Activated T-cell treated with anti-CD3 and anti-CD28 coated beads, Interleukin-2, amount 50 U/mL, for 1 hour (primary cell): ENCODE measurements at places on chromosomes 2 and 18.

- no peak for DNase-seq
These were observed 49.1 kb upstream of the HS6ST1 start for GRCh38 chr2:128367601-128368359.

DNA sequence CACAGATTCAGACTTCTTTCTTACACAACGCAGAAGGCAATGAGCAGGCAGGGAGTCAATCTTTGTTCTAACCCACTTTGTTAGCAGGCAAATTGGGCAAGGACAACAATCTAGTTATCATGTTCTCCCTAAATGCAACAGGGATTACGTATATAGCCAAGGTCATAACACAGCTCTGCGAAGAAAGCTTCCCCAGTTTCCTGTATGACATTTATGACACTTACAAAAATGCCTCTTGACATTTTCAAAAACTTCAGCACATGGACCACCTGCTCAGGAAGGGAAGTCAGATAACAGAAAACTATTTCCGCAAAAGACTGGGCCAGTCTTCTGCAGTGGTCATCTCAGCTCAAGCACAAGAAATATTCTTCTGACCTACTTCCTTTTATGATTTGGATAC is 106.1 kb downstream of the IRS1 start:
- no peak for DNase-seq

DNA sequence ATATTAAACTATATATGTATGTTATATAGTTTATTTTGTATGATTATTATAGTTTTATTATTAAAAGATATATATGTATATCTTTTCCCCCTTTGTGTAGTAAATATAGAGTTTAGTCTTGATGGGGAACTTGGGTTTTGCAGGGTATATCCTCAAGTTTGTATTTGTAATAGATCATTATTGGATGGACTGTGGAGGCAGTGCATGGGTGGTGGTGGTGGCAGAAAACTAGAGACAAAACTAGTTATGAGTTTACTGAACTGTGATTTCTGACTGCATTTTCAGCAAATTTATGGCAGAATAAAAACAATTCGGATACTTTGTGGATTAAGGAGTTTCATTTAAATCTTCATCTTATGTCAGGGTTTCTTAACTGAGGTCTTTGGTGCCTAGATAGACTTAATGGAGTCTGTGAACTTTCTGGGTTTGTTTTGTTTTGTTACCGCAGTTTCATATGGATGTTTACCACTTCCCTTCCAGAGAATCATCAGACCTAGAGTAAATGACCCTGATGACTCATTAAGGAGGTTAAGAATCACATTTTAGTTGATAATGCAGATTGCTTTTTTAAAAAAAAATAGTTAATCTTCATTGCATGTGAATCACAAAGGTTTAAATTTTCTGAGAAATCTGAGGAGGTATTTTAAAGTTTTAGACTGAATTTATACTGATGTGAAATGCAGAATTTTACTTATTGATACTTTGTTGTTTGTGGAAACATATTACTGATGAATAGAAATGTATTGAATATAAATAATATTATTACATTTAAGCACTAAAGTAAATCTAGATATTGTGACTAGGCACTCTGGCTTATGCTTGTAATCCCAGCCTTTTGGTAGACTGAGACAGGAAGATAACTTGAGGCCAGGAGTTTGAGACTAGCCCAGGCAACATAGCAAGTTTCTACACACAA is 14.5 kb downstream of the EPC2 start:
- DNase-seq = no peak

- DNase-seq = peak; percentile 53
These were observed 266.5 kb downstream of the NEDD4L start for GRCh38 chr18:58310517-58310916.

GRCh38 chr2:205811387-205811786 is 129.1 kb downstream of the NRP2 start:
- no peak for DNase-seq

DNA sequence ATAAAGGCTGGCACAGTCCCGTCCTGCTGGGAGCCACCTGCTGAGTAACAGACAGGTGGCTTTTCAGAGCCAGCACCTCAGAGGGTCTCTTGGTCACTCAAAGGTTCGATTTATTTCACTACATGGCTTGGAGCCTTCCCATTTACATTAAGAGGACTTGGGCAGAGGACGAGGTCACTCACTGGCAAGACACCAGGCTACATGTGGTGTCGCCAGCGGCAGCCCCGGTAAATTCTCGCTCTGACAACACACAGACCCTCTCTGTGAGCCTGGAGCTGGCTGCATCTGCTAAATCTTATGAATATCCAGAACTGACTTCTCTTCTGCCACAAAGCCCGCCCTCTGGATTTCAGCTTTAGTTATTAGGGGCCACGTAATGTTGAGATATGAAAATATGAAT is 254.7 kb downstream of the VAPA start:
- DNase-seq = no peak

DNA sequence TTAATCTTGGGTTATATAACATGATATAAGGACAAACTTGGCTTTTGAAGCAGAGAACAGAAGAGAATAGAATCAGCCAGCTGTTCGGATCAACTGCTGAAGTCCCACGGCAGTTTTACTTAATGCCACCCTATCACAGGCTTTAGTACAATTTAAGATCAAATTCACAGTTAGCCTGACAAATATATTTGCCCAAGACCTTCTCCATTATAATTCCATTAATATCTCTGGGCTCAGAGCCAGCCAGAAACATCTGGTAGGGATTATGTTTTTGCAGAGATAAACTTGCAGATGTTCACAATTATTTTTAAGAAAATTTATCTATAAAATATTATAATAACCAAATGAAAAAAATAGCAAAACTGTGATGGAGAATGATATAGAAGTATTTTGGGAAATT is 381.4 kb downstream of the RAD51AP2 start:
- no peak for DNase-seq

DNA sequence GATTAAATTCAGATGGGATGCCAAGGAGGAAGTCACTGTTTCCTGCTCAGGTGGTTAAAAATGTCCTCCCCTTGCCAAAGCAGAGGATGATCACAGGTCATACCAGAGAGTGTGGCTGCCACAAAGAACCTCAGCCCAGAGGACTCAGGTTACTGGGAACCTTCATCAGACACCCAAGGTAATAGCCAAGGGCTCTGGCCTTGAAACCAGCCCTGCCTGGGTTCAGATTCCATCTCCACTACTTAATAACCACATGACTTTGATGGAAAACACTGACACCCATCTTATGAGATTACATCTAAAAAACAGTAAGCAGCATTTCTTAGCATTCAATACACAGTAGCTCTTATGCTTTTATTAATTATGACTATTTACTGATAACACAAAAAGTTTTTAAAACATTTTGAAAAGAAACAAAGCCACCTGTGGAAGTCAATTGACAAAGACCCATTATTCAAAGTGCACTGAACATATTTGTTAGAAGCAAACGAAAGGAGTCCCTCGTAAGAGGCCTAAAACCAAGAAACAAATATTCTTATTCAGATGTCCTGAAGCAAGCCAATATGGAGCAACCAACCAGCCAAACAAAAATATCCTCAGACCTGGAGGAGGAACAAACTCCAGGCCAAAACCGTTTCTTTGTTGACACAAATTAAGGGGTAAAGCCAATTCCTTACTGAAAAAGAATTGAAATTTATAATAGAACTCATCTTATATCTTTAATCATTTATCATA is 241.5 kb downstream of the RNF152 start:
- DNase-seq = no peak

DNA sequence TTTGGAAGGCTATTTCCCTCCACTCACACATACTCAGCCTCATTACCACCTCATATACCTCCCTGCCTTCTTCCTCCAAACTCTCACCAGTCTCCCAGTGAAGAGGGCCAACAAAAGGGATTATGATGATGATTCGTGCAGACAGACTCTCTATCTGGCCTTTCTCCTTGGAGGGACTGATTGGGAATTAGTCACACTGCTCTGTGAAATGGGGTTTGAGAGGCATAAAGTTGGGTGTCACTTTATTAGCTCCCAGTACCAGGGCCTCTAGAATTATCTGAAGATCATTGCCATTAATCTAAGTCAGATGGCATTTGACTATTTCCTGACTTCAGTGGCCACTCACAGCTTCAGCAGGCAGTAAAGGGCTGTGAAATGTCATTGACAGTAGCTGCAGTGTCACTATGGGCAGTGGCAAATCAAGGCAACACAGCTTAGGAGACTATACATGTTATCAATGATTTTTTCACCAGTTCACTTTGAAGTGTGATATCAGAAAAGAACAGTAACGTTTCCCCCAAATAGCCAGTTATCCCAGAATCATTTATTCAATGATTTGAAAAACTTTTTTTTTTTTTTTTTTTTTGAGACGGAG is 17.4 kb downstream of the CNRIP1 start:
- no peak for DNase-seq

DNA sequence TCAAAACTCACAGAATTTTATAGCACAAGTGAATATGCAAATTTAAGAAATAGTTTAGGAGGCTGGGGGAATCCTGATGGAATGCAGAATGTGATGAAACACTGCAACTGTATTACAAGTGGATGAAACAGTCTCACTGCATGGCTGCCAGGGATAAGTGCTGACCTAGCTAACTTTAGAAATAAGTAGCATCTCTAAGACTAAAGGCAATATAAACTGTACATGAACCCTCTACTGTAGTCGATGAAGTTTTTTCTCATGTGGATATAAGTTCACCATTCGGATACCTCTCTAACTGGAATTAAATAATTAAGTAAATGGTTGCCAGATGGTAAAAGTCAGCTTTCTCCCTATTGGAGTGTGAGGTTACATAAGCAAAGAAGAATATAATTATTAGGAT is 777.8 kb upstream of the RAB6C start:
- DNase-seq = no peak

DNA sequence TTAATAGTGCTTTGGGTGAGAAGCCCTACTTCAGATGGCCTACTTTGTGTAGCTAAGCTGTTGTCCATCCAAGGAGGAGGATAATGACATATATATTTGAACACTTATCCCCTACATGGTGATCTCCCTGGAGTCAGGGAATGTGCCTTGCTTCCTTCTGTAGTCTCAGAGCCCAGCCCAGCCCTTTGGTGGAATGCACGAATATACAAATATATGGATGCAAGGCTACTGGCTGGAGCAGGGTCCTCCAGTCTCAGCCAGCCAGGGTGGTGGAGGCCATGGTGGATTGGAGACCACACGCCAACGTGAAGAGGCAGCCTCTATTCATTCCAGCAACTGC is 150.6 kb upstream of the RIOK3 start:
- no peak for DNase-seq

DNA sequence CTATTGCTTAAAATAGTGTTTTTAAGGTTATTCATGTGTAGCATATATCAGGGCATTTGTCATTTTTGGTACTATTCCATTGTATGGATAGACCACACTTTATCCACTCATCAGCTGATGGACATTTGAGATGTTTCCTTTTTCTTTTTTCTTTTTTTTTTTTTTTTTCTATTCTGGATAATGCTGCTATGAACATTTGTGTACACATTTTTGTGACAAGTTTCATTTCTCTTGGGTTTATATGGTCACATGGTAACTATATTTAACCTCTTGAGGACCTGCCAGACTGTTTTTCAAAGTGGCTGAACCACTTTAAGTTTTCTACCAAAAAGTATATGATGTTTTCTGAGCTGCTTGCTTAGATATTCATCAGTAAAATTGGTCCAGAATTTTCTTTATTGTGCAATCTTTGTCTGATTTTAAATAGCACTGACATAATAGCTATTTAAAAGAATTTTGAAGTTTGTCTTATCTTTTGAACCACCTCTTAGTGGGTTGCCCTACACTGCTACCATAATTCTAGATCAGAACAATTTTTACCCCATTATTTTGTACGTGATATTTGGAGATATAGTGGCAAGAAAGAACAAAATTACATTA is 219.4 kb upstream of the SIX3 start:
- DNase-seq = no peak

GRCh38 chr2:128380061-128380889 is 61.6 kb upstream of the HS6ST1 start:
- no peak for DNase-seq

GRCh38 chr2:10407841-10408648 is 40.1 kb downstream of the ODC1 start:
- DNase-seq = peak; percentile 55

- DNase-seq = no peak
These were observed 184.8 kb downstream of the ACKR3 start for GRCh38 chr2:236754271-236754944.

GRCh38 chr2:102485147-102485785 is 12.2 kb downstream of the SLC9A4 start:
- no peak for DNase-seq

GRCh38 chr2:239035361-239035814 is 187.5 kb downstream of the TWIST2 start:
- peak; percentile 76 for DNase-seq

- no peak for DNase-seq
These were observed 173.7 kb downstream of the ACKR3 start for GRCh38 chr2:236743039-236743920.

- no peak for DNase-seq
These were observed 15.7 kb downstream of the FAM98A start for GRCh38 chr2:33583194-33583938.

- no peak for DNase-seq
These were observed 2.7 kb downstream of the HRH4 start for GRCh38 chr18:24462838-24463775.

- no peak for DNase-seq
These were observed 76.4 kb upstream of the ZEB2 start for GRCh38 chr2:144596073-144596871.

DNA sequence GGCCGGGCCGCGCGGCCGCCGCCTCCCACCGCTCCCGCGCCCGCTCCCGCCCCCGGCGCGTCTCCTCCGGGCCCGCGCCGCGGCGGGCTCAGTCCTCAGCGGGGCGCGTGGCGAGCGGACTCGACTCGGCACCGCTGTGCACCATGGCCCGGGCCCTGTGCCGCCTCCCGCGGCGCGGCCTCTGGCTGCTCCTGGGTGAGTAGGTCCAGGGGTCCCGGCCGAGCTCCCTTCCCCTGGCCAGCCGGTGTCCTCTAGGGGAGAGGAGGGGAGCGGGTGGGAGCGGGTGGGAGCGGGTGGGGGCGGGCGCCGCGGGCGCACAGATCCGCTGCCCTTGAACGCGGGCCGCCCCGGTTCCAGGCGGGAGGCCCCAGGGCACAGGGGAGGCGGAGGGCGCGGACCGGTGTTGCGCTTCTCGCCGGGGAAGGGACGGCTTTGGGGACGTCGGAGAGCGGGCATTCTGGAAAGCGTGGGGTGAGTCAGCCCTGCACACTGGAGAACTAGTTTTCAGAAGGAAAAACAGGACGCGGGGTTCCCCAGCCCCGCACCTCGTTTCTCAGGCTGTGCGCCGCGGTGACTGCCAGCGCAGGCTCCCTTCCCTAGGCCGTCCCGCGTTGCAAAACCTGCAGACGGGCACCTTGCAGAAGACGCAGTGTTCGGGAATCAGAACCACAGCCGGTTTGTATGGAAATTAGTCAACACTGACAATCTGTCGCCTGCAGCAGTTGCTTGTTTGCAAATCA is at the start of gene RAMP1:
TSS of gene RAMP1 (plus strand) at position 91 of the 740 bp plus-strand sequence. CDS start at position 144, 53 bp downstream.
- no peak for DNase-seq

GRCh38 chr2:128624956-128625355 is 306.3 kb upstream of the HS6ST1 start:
- no peak for DNase-seq
